ENCODE measurements at places on chromosomes 11 and 22. TPM values are rescaled to one million over a fixed set of nuclear protein-coding genes. Genes with fewer than 3 reads are reported as not detected.

DNA sequence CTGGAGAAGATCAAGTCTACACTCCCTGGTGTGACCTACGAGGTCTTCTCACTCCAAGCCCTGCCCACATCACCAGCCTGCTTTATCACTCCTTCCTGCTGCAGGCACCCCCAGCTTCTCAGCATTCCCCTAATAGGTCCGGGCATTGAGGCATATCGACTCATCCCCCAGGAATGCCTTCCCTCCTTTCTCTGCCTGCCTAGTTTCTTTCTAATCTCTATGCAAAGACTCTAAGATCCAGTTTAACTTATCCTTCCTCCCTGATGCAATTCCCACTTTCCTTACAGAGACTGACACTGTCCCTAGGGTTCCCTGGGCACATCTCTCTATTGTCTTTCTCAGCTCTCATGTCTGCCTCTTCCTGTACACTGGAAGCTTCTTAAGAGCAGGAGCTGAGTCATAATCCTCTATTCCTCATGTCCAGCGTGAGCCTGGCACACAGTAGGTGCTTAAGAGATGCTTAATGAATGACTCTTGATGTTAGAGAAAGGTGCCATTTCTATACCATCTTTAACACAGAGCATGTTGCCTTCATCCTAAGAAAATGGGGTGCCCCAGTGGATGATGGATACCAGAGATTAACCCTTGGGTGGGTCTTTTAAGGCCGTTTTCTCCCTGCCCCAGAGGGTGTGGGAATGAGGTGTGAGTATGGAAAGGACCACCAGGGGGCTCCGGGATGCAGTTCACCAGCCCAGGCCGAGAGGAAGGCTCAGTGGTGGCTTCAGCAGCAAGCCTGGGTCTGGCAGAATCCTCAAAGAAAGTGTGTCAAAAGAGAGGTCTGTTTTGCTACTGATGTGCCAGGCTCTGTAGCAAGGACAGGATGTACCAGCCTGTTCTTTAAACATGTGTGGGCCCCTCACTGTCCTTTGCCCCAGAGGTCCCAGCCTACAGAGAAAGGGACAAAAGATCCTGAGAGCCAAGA is 34.7 kb downstream of the PARVA start:
- no peaks in the 10 kb centered on the region for H3K36me3 ChIP-seq
- DNase-seq, result peak; percentile 82
- peaks cover 17% of the 10 kb centered on the region for H3K4me1 ChIP-seq
- no peaks in the 10 kb centered on the region for H3K27me3 ChIP-seq

DNA sequence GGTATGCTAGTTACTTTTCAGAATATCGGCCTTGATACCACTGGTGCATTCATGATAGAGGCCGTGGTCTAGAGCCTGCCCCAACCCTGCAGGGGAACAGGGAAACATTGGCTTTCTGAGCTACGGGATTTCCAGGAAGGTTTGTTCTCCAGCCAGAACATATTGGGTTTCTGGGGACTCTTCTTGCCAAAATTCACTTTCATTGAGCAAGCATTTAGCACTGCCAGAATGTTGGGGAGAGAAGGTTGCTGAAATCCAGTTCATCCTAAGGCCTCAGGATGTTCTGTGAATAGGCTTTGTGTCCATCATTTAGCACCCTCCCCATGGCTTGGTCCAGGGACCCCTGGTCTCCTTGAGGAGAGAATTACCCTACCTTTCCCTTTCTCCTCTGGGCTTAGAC is 36.7 kb downstream of the DRG1 start:
- H3K4me1 ChIP-seq, result peaks cover 4% of the 10 kb centered on the region
- DNase-seq, result no peak
- no peak overlapping the region for H3K4me3 ChIP-seq
- no peaks in the 10 kb centered on the region for H3K27me3 ChIP-seq

DNA sequence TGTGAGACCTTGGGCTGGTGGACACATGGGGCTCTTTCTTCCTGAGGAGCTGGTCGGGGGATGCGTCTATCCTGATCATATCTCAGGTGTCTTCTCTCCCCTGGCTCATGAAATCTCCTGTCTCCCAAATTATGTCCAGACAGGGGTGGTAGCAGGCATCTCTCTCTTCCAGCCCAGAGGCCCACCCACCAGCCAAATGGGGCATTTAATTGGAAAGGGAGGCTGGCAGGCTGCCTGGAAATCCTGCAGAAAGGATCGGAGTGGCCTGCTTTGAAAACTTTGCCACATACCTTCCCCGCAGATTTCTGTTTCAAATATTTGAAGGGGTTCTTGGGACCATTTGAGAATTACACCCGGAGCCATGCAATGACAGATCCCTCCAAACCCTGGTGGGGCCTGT is 37.4 kb downstream of the SMIM38 start:
- no peaks in the 10 kb centered on the region for H3K4me1 ChIP-seq
- no peaks in the 10 kb centered on the region for H3K27me3 ChIP-seq
- H3K36me3 ChIP-seq, result no peaks in the 10 kb centered on the region
- DNase-seq, result no peak

GRCh38 chr22:36816339-36816635 is 548 bp downstream of the PVALB start:
- H3K36me3 ChIP-seq, result no peaks in the 10 kb centered on the region
- DNase-seq, result no peak
- no peak overlapping the region for H3K4me3 ChIP-seq
- H3K4me1 ChIP-seq, result no peaks in the 10 kb centered on the region
- peaks cover 50% of the 10 kb centered on the region for H3K27me3 ChIP-seq

- H3K4me1 ChIP-seq, result no peaks in the 10 kb centered on the region
- no peaks in the 10 kb centered on the region for H3K27me3 ChIP-seq
- H3K4me3 ChIP-seq, result no peak overlapping the region
- no peaks in the 10 kb centered on the region for H3K36me3 ChIP-seq
- no peak for DNase-seq
These were observed 255.9 kb downstream of the FAT3 start for GRCh38 chr11:92480499-92480898.

- no peaks in the 10 kb centered on the region for H3K36me3 ChIP-seq
- H3K4me3 ChIP-seq, result no peak overlapping the region
- no peak for DNase-seq
- no peak overlapping the region for H3K27ac ChIP-seq
- H3K27me3 ChIP-seq, result no peaks in the 10 kb centered on the region
- H3K4me1 ChIP-seq, result no peaks in the 10 kb centered on the region
These were observed 113.5 kb downstream of the SOX6 start for GRCh38 chr11:16242806-16243205.

GRCh38 chr11:44149651-44150050 is 54.2 kb downstream of the EXT2 start:
- H3K36me3 ChIP-seq, result no peaks in the 10 kb centered on the region
- no peak overlapping the region for H3K27ac ChIP-seq
- DNase-seq, result peak; percentile 20
- no peaks in the 10 kb centered on the region for H3K27me3 ChIP-seq
- peaks cover 4% of the 10 kb centered on the region for H3K4me1 ChIP-seq

DNA sequence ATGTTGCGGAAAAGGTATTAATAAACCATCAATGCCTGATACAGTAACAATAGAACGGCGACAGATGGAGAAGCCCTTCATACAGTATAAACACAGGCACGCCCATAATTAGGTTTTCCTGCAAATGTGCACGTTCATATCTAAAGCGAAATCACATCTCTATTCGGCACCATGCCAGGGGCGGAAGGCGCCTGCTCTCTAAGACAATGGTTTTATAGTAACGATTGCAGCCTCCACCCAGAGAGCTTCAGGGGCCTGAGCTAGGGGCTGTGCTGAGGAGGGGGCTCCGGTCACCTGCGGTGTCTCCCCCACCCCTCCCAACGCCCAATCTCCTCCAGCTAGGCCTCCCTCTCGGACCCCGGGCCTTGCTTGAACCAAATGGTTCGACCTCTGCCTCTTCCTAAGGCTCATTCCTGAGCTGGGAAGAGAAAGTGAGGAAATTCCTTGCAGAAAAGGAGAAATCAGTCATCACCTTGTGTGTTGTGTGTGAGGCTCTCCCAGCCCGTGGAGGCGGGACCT is 9.6 kb downstream of the KRTAP5-5 start:
- peaks cover 2% of the 10 kb centered on the region for H3K27me3 ChIP-seq
- peak; percentile 56 for DNase-seq
- no peak overlapping the region for H3K27ac ChIP-seq
- H3K4me1 ChIP-seq, result peaks cover 11% of the 10 kb centered on the region
- peak overlapping the region; percentile 5 for H3K4me3 ChIP-seq

DNA sequence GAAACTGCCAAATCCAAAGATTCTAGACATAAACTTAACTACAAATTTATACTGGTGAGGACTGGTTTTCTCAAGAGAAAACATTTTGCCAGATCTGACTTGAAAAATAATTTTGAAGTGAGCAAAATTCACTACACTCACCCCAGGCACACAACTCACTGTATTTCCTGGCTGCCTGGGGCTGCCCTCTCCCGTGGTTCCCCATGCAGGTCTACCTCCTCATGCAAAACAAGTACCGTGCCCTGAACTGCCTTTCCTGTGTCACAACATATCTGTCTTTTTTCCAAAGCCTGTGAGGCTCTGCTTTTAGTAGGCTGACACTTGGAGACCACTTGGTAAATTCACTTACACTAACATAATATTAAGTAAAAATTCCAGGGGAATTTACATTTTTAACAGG is 76.4 kb downstream of the LIF start:
- peaks cover 72% of the 10 kb centered on the region for H3K27me3 ChIP-seq
- H3K27ac ChIP-seq, result no peak overlapping the region
- DNase-seq, result no peak
- H3K4me3 ChIP-seq, result no peak overlapping the region
- H3K4me1 ChIP-seq, result no peaks in the 10 kb centered on the region

GRCh38 chr11:110349138-110349996 is 53.0 kb upstream of the RDX start:
- no peaks in the 10 kb centered on the region for H3K36me3 ChIP-seq
- no peak overlapping the region for H3K27ac ChIP-seq
- DNase-seq, result no peak
- H3K4me1 ChIP-seq, result peaks cover 6% of the 10 kb centered on the region
- no peaks in the 10 kb centered on the region for H3K27me3 ChIP-seq

DNA sequence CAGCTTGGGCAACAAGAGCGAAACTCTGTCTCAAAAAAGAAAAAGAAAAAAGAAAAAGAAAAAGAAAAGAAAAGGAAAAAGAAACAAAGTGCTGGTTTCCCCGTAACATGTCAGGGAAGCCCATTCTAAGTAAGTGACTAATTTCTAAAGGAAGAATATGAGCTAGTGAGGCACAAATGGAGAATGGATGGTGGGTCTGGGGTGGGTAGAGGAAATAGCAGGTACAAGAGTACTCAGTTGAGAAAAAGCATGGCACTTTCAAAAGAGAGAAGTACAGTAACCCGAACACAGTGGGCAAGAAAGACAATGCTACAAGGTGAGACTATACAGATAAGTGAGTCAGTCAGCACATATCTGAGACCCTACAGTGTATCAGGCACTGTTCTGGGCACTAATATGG is 4.5 kb downstream of the MAJIN start:
- H3K4me1 ChIP-seq, result peaks cover 15% of the 10 kb centered on the region
- H3K27ac ChIP-seq, result no peak overlapping the region
- no peak for DNase-seq
- H3K27me3 ChIP-seq, result no peaks in the 10 kb centered on the region
- no peaks in the 10 kb centered on the region for H3K36me3 ChIP-seq
- no peak overlapping the region for H3K4me3 ChIP-seq

- H3K4me3 ChIP-seq, result no peak overlapping the region
- no peak overlapping the region for H3K27ac ChIP-seq
- no peaks in the 10 kb centered on the region for H3K27me3 ChIP-seq
- no peak for DNase-seq
These were observed 31.8 kb downstream of the FAM118A start for GRCh38 chr22:45341498-45341897.

DNA sequence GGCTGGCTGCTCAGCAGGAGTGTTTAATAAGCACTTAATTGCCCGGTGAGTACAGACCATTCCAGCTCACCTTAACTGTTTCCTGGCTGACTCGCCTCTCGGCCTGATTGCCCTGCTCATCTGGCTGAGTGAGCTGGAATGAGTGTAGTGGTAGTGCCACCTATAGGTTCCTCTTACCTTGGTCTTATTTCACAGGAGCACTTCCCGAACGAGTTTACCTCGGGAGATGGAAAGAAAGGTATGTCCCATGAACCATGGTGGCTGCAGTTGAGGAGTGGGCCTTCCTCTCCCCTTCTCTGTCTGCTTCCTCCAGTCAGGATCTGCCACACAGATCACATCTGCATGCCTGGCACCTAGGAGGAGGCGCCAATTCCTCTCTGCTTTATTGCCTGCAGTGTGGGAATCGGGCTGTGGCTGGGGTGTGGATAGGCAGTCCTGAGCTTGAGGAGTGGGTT is 26.7 kb downstream of the UPB1 start:
- peak; percentile 70 for DNase-seq
- H3K4me1 ChIP-seq, result peaks cover 9% of the 10 kb centered on the region
- H3K27me3 ChIP-seq, result no peaks in the 10 kb centered on the region
- H3K36me3 ChIP-seq, result no peaks in the 10 kb centered on the region

- peaks cover 42% of the 10 kb centered on the region for H3K4me1 ChIP-seq
- no peak for DNase-seq
- H3K27me3 ChIP-seq, result no peaks in the 10 kb centered on the region
- H3K27ac ChIP-seq, result no peak overlapping the region
These were observed 16.1 kb downstream of the MICAL2 start for GRCh38 chr11:12126344-12127019.

DNA sequence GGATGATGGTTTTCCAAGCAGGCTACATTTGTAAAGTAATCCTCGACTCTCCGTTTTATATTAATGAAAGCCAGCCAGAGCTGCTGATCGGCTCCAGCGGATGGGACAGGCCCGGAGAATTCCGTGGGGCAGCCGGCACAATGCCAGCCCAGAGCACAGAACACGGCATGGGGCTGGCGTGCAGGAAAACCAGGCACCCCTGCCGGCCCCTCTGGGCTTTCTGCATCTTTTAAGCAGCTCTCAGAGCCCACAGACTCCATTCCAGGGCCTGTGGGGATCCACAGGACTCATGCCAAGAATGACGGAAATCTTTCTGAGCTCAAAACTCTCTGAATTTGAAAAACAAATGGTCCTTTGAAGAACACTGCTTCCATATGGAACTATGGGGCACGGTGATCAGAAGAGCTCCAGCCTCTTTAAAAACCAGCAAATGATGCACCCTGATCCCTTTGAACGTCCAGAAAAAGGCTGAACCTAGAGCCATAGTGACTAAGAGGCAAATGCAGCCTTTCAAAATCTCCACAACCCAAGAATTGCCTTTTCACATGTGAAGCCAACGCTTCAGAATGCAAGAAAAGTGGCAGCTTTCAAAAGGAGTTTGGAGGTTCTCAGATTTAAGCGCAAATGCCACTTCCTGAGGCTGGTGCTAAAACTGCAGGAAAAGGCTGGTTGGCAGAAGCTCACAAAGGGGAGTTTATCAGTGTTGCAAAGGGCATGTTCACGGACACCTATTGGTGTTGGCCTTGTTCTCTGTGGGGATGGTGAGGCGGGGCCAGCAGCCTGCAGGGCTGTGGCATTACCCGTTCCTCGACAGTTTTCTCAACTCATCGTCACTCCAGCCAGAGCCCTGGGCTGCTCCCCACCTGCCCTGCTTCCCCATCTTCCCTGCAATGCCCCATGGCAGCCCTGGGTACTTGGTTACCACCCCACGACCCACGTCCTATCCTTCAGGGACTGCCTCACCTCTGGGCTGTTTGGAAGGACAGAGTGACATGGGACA is 212.5 kb downstream of the CTTN start:
- no peak overlapping the region for H3K4me3 ChIP-seq
- H3K36me3 ChIP-seq, result no peaks in the 10 kb centered on the region
- H3K27me3 ChIP-seq, result no peaks in the 10 kb centered on the region
- no peak for DNase-seq

The CBLIF gene
- not detected for total RNA-seq

The SLC15A3 gene
- total RNA-seq, result 4.4 TPM

The TCN2 gene
- 80.6 TPM for total RNA-seq

The GAL3ST1 gene
- not detected for total RNA-seq

Measured in endothelial cell of umbilical vein (primary cell).